ENCODE measurements at places on chromosomes 13 and 19.
A peak's percentile ranks its signal among the peaks of the same experiment; 100 is the strongest.

DNA sequence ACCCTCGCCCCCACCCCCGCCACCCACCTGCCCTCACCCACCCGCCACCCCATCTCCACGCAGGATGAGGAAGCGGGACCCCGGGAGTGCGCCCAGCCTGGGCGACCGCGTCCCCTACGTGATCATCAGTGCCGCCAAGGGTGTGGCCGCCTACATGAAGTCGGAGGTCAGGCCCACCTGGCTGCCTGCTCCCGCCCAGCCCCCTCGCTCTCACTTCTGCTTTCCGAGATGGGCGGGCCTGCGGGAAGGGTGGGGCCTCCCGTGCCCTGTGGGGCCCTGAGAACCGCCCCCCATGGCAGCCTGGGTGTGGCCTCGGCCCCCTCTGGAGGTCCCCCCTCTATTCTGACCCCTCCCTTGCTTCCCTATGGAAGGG is 3.1 kb upstream of the SPIB start:
- DNase-seq, result no peak

GRCh38 chr19:28022506-28022905 is 1190.4 kb downstream of the UQCRFS1 start:
- no peak for DNase-seq

- peak; percentile 61 for DNase-seq
These were observed at the start of gene GAMT for GRCh38 chr19:1401138-1401888. Gene GAMT, minus strand, starts transcription at chr19:1401542. Its CDS starts 66 bp downstream, at chr19:1401476.

- DNase-seq, result no peak
These were observed 60.5 kb upstream of the MEDAG start for GRCh38 chr13:30845297-30846214.

DNA sequence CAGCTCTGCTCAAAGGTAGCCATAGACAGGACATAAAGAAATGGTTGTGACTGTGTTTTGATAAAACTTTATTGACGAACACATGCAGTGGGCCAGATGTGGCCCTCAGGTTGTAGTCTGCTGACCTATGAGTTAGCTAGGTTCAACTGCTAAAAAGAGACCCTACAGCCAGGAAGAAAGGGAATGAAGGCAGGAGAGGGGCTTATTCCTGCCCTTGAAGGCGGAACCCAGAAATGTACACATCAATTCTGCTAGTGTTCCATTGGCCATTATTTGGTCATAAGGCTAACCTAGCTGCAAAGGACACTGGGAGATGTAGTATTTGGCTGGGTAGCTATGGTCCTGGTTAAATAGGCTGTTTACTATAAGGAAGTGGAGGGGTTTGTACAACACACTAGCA is 18.0 kb downstream of the APBA3 start:
- DNase-seq, result no peak

- DNase-seq, result no peak
These were observed 3.6 kb downstream of the LTBP4 start for GRCh38 chr19:40604647-40605215.

DNA sequence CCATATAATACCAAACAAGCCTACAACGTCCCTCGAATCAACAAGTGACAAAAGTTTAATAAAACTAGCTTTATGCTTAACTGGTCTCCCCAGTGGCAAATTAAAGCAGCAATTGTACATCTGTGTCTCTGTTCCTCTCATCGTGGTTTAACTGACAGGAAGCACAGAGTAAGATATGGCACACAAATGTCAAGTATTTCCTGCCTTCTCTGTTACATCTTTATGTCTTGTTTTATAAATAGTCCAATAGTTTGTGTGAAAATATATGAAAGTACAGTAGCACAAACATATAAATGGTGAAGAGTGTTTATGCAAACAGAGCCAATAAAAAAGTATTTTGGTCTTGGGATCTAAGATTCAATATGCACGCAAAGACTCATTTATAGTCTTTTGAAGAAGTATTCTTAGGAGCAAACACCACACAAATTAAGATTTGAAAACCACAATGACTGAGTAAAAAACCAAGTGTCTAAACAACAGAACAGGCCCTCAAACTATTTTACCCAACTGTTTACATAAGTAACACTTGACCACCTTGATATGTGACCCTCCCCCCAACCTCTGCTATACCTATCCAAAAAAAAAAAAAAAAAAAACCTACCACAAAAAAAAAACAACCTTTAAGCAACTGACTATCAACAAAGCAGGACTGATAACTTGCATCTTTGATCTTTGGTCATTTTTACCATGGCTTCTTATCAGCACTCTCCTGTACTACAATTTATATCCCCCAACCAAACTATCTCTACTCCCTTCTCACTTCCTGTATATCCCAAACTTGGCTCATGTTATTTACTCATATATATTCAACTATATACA is 14.0 kb downstream of the ELF1 start:
- no peak for DNase-seq

DNA sequence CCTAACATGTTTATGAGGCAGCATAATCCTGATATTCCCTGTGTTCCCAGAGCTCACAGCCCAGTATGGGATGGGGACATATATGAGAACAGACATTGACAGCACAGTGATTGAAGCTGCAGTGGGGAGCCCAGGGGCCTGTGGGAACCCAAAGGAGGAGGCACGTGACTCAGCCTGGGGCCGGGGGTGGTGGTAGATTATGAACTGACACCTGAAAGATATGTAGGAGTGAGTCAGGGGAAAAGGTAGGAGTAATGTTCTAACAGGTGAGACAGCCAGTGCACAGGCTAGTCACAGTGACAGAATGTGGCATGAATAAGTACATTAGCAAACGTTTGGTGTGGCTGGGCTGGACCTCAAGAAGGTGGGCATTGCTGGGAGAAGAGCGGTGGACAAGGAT is 29.0 kb downstream of the CKM start:
- DNase-seq, result no peak

GRCh38 chr13:40386586-40386985 is 279.9 kb downstream of the FOXO1 start:
- no peak for DNase-seq

DNA sequence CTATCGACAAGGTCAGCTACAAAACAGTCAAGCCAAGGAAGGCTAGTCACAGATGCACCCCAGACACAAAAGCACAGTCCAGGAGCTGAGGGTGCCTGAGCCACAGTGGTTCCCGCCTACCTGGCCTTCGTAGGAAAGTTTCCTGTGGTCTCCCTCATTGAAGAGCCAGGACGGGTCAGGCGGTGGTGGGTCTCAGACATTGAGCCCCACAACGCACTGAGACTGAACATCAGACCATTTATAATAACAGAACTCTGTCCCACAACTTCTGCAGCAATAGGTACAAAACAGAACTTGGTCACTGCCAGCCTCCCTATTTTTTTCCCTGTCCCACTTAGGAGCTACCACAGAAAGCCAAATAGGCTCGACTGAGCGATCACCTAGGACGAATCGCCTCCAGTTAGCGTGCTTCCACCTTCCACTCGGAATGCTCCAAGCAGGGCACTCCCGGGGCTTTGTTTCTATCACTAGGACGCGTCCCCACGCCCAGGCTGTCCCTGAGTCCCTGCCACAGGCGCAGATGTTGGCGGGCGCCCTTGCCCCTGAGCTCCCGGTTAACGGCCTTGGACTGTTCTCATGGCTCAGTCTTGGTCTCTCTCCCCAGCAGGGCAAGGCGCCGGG is 640 bp upstream of the ZNF544 start:
- no peak for DNase-seq

- DNase-seq, result no peak
These were observed 37.4 kb upstream of the ZNF724 start for GRCh38 chr19:23287620-23288019.

GRCh38 chr13:95231393-95231792 is 69.9 kb downstream of the ABCC4 start:
- DNase-seq, result no peak

DNA sequence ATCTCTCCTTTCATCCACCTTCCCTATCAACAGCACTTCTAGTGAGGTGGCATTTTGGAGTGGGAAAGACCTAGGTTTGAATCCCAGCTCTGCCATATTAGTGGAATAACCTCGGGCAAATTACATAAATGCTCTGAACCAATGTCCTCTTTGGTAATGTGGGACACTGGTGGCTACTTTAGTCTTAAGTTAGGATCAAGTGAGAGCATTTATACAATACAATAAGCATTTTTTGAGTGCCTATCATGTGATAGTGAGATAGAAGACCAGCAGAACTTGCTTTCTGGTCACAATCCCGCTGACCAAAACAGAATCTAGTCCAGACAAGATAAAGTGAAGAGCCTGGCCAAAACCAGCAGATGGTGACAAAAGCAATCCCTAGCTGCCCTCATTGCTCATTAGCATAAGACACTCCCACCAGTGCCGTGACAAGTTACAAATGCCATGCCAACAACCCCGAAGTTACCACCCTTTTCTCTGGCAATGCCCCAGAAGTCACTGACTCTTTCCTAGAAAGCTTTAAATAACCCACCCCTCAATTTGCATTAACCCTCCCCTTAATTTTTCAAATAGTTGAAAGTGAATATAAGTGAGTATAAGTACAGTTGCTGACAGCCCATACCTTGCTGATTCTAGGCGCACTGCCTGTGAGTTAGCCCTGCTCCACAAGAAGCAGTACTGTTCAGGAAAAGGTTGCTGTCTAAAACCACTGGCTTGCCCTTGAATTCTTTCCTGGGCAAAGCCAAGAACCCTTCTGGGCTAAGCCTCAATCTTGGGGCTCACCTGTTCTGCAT is 28.9 kb upstream of the KPNA3 start:
- DNase-seq, result no peak

Data from glutamatergic neuron (in vitro differentiated cells).